ENCODE measurements at places on chromosomes 11 and 22. TPM values are rescaled to one million over a fixed set of nuclear protein-coding genes. Genes with fewer than 3 reads are reported as not detected.

GRCh38 chr22:41358927-41359326, 22.8 kb upstream of the TEF start:
- no peak for DNase-seq

GRCh38 chr22:43859176-43859575, 3.1 kb downstream of the SULT4A1 start:
- no peak for DNase-seq

GRCh38 chr11:35650006-35650405, 12.6 kb upstream of the TRIM44 start:
- no peak for DNase-seq

DNA sequence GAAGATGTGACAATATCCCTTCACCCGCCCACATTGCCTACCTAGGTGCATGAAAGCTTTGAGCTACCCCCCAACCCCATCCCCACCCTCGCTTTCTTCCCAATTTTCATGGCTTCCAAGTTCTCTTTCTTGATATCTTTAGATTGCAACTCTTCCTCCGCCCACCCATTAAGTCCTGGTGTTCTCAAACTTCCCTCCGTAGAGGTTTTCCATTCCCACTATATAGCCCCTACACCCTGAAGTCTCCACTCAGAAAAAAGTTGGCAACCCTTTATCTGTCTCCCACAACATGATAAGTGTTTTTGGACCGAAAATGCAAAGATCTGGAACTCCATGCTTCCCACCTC, 572 bp downstream of the ZNF70 start:
- no peak for DNase-seq

GRCh38 chr22:38754751-38755154, 1.0 kb downstream of the SUN2 start:
- no peak for DNase-seq

DNA sequence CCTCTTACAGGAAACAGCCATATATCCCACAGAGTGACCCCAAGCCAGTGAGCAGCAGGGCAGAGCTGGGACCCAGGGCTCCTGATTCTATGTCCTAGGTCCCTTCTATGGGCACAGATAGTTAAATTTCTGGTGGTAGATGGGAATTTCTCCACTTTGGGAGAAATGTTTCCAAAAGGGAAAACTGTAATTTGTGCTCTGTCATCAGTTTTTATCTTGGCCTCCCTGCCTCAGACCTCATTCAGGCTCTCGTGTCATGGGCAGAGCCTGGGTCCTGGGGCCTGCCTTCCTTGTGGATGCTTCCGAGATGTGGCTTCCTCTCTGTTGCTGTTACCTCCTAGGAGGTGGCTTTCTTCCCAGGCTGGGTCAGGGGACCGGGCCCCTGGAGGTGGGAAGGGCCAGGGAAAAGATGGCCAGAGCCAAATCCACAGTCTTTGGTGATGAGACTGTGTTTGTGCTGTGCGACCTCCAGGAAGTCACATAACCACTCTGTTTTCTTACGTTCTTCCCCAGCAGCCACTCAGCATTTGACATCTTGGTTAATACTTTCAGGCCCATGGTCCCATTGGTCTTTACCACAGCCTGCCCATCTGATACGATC, 8.6 kb downstream of the LRRC32 start:
- no peak for DNase-seq

DNA sequence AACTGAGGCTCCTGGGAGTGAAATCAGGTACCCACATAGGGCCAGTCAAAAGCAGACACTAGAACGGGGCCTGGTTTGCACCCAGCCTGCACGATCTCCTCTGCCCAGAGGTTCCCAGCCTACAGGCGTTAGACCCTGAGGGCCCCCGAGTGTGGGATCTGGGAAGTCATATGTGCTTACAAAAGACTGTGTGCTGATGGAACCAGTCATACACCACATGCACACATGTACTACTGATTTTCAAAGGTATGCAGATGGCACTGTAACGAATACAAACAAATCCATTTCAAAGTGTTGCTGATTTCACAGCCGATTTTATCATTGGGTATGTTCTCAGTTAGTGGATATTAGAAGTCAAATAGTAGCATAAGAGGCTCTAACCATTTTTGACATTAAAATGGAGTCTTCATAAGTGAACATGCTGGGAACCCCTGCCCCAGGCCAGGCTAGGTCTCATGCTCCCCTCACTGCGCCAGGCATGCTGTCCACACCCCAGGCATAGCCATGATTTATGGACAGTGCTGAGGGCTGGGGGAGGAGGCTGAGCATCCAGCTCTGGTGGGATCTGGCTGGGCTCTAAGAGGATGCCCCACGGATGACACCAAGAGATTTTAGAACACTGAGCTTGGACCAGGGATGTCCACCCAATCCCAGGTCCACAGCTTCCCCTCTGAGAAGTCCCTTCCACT, 38.6 kb upstream of the LRRC32 start:
- no peak for DNase-seq

DNA sequence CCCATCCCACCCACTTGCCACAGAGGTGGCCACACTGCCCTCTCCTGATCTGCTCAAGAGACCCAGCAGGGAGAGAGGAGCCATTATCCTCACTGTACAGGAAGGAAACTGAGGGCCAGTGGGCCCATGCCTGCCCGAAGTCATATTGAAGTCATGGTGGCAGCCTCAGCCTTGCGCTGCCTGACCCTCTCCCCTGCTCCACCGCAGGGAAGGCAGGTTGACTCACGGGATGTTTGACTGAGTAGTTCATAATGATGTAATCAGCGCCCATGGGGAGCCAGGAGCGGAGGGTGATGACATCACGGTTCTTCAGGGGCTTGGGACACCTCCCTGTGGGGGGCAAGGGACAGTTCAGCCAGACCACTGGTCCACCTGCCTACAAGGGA, 6.1 kb upstream of the ARAP1 start:
- no peak for DNase-seq

DNA sequence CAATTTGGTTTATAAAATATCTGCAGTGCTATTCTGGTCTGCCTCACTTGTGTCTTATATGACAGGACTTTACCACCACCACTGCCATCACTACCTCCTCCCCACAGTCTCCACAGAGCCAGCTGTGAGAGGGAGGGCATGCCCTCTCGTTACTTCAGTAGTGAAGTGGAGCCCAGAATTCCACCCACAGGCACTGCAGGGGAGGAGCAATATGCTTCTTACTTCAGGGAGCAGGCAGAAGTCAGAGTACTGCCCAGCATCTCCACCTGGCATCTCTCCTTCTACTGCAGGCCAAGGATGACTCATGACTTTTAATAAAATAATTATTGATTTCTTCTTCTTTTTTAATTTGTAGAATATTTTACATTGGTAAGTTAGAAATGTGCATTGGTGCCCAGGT, 255.5 kb downstream of the DYNC2H1 start:
- DNase-seq = no peak

DNA sequence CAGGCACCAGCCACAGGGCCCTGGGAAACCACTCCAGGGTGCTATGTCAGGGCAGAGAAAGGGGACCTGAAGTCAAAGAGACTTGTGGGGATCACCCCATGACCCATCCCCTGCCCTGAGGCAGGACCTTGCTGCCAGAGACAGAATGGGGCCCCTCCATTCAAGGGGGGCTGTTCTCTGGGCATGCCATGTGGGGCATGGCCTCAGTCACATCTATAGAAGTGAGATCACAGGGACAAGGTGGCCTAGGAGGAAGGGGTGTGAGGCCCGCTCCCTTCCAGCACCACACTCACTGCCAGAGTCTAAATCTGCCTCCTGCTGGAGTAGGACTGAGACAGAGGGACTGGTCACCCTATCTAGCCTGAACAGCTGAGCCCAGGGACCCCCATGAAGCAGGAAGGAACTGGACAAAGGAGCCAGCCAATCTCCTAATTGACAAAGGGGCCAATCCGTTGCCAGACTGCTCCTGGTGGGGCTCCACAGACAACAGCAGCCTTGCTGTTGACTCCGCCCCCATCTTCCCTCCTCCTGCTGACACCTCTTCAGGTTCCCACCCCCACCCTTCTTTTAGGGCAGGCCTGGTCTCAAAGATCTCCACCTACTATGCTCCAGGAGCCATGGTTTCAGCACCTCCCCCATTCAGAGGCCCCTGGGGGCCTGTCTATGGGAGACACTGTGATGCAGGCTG, 26.0 kb downstream of the NEAT1 start:
- DNase-seq = no peak

DNA sequence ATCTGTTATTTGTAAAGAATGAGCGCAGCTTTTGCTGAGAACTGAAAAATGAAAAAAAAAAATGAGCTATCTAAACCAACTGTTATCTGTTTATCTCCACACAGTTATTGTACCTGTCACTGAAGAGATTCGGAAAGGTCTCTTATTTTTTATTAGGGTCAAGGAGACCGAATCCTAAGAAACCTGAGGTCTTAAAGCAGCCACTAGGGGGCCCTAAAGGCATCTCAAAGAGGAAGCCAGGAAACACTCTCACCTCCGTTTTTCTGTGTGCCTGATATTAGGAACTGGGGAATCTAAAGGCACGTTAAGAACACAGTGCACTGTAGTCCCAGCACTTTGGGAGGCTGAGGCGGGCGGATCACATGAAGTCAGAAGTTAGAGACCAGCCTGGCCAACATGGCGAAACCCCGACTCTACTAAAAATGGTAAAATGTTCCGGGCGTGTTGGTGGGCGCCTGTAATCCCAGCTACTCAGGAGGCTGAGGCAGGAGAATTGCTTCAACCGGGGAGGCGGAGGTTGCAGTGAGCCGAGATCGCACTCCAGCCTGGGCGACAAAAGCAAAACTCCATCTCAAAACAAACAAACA, 3.5 kb upstream of the LARGE1 start:
- DNase-seq = no peak

DNA sequence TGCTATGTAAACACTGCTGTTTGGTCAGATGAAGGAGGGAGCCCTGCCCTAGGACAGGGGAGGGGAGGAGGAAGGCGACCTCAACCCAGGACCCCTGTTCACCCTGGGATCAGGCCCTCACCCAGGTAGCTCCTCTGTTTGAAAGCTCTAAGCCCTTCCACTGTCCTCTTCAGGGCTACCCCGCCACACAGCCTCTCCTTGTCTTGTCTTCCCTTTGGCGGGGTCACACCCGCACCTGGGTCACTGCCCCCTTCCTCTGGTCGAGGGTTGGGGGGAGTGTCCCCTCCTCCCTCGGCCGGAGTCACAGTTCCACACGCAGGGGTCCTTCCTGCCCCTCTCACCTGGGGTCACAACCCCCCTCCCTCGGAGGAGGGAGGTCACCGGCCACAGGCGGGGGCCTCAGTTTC, 463 bp upstream of the PTPMT1 start:
- no peak for DNase-seq

GRCh38 chr11:45180848-45181192, 34.4 kb downstream of the PRDM11 start:
- DNase-seq = no peak

DNA sequence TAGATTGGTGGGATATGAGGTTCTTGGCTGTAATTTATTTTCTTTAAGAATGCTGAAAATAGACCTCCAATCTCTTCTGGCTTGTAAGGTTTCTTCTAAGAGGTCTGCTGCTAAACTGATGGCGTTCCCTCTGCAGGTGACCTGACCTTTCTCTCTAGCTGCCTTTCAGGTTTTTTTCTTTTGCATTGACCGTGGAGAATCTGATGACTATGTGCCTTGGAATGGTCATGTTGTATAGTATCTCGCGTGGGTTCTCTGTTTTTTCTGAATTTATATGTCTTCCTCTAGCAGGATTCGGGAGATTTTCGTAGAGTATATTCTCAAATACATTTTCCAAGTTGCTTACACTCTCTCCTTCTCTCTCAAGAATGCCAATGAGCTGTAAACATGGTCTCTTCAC, 122.2 kb downstream of the DDX10 start:
- no peak for DNase-seq

CCDC73 gene
- total RNA-seq = 0.11 TPM

TRIM64 gene
- not detected for total RNA-seq

ANO5 gene
- 6.1 TPM for total RNA-seq

NPTXR gene
- 0.37 TPM for total RNA-seq

SCGB1D2 gene
- not detected for total RNA-seq

MYBPC3 gene
- not detected for total RNA-seq

MYRF gene
- 2.0 TPM for total RNA-seq

C11orf91 gene
- total RNA-seq = 0.35 TPM

CATSPERZ gene
- 0.29 TPM for total RNA-seq

RNF121 gene
- total RNA-seq = 46.0 TPM

VPS11 gene
- 25.9 TPM for total RNA-seq

Measured in GM12878 (cell line).